Smooth muscle cell of the coronary artery (primary cell): ENCODE measurements at places on chromosomes 2 and 18. TPM values are rescaled to one million over a fixed set of nuclear protein-coding genes. Genes with fewer than 3 reads are reported as not detected.

The NTSR2 gene
- total RNA-seq, result not detected in 2 replicates

The EIPR1 gene
- total RNA-seq, result 21.1 and 32.5 TPM in 2 replicates

The PRKAG3 gene
- total RNA-seq, result 4.1 TPM in 1 of 2 replicates, not detected in the other

The NBAS gene
- 94.2 and 105 TPM in 2 replicates for total RNA-seq

The SLC9A4 gene
- total RNA-seq, result not detected in 2 replicates

The RNMT gene
- 8.9 and 14.1 TPM in 2 replicates for total RNA-seq

The AUP1 gene
- total RNA-seq, result 78.0 and 99.1 TPM in 2 replicates

The ACTG2 gene
- total RNA-seq, result 0.35 and 0.60 TPM in 2 replicates

The DNAH7 gene
- total RNA-seq, result 0.53 and 0.94 TPM in 2 replicates

The ZNF2 gene
- 7.6 and 7.9 TPM in 2 replicates for total RNA-seq

The ANKRD30B gene
- 0.15 and 0.23 TPM in 2 replicates for total RNA-seq

The DLX2 gene
- total RNA-seq, result 0.15 TPM in 1 of 2 replicates, not detected in the other

The TNFRSF11A gene
- total RNA-seq, result under 0.01 and 0.68 TPM in 2 replicates

The RAB6D gene
- total RNA-seq, result under 0.01 TPM in 1 of 2 replicates, not detected in the other

The CROCC2 gene
- 0.12 TPM in 1 of 2 replicates, not detected in the other for total RNA-seq

The TSPYL6 gene
- under 0.01 TPM in 1 of 2 replicates, not detected in the other for total RNA-seq

The RPIA gene
- 5.1 and 6.5 TPM in 2 replicates for total RNA-seq

The IL1B gene
- 0.82 and 60.4 TPM in 2 replicates for total RNA-seq

The L3MBTL4 gene
- under 0.01 TPM in 1 of 2 replicates, not detected in the other for total RNA-seq

The CCDC138 gene
- 2.8 and 3.0 TPM in 2 replicates for total RNA-seq

The RBM44 gene
- 0.12 and 0.30 TPM in 2 replicates for total RNA-seq

The FOXD4L1 gene
- under 0.01 and 0.12 TPM in 2 replicates for total RNA-seq

The RFX8 gene
- 0.30 and 2.8 TPM in 2 replicates for total RNA-seq

The RGPD3 gene
- under 0.01 and 0.15 TPM in 2 replicates for total RNA-seq

The POTEF gene
- not detected in 2 replicates for total RNA-seq

The CRACDL gene
- 1.2 TPM in 1 of 2 replicates, not detected in the other for total RNA-seq

The SGPP2 gene
- total RNA-seq, result not detected in 2 replicates

The PARD3B gene
- 4.1 and 19.1 TPM in 2 replicates for total RNA-seq

The PDE1A gene
- total RNA-seq, result 6.5 and 26.8 TPM in 2 replicates

The ALPG gene
- total RNA-seq, result not detected in 2 replicates

The EPHA4 gene
- total RNA-seq, result 1.4 and 7.1 TPM in 2 replicates

The USP34 gene
- total RNA-seq, result 78.6 and 86.0 TPM in 2 replicates

The C1GALT1C1L gene
- 0.12 and 0.30 TPM in 2 replicates for total RNA-seq

The HSPD1 gene
- total RNA-seq, result 119 and 169 TPM in 2 replicates

The DOK6 gene
- total RNA-seq, result 0.45 and 14.4 TPM in 2 replicates

The LDLRAD4 gene
- 0.45 TPM in 1 of 2 replicates, not detected in the other for total RNA-seq

The CXXC1 gene
- 37.7 and 50.7 TPM in 2 replicates for total RNA-seq

The GALNT5 gene
- total RNA-seq, result 15.1 and 73.1 TPM in 2 replicates

The HRH4 gene
- 0.08 and 0.12 TPM in 2 replicates for total RNA-seq

The CNPPD1 gene
- total RNA-seq, result 19.5 and 32.3 TPM in 2 replicates

The COL3A1 gene
- total RNA-seq, result 1,200 and 2,738 TPM in 2 replicates

The DIPK1C gene
- not detected in 2 replicates for total RNA-seq

The LHCGR gene
- not detected in 2 replicates for total RNA-seq

The MBD2 gene
- 95.5 and 292 TPM in 2 replicates for total RNA-seq

The NOSTRIN gene
- total RNA-seq, result 0.08 and 0.23 TPM in 2 replicates

The TMEM200C gene
- total RNA-seq, result 0.12 and 0.83 TPM in 2 replicates

The MYCN gene
- total RNA-seq, result not detected in 2 replicates

The TP53I3 gene
- 18.8 and 42.2 TPM in 2 replicates for total RNA-seq

The SPEG gene
- 9.1 and 9.4 TPM in 2 replicates for total RNA-seq

The TNS1 gene
- 64.1 and 103 TPM in 2 replicates for total RNA-seq

The MEIS1 gene
- total RNA-seq, result 29.5 and 44.2 TPM in 2 replicates

The DYSF gene
- total RNA-seq, result 2.5 and 19.2 TPM in 2 replicates

The NT5DC4 gene
- total RNA-seq, result not detected in 2 replicates

The IGFBP5 gene
- 68.3 and 246 TPM in 2 replicates for total RNA-seq

The CDK15 gene
- 0.08 and 0.23 TPM in 2 replicates for total RNA-seq

The LIMS2 gene
- 2.9 and 7.1 TPM in 2 replicates for total RNA-seq

The KCNG2 gene
- total RNA-seq, result 0.12 TPM in 1 of 2 replicates, not detected in the other

The CIAO1 gene
- 49.0 and 70.7 TPM in 2 replicates for total RNA-seq
